Suppressor macrophage treated with lipopolysaccharide for 4 hours (primary cell): ENCODE measurements at places on chromosomes 2 and 18.

DNA sequence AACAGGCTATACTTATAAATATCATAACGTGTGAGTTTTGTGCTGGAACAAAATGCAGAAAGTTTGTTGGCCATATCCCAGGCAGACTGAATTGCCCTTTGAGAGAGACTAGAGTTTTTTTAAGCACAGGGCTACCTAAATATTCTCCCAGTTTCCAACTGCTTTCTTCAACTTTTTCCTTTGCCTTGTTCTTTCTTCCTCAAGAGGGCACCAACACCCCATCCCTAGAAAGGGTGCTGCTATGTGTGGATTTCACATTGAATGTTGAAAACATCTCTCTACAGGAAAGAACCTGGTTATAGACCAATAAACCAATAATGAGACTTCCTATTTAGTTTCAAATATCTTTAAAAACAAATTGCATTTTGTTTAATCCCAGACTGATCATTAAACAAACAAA is 87.9 kb downstream of the ICOS start:
- DNase-seq = peak; percentile 28

DNA sequence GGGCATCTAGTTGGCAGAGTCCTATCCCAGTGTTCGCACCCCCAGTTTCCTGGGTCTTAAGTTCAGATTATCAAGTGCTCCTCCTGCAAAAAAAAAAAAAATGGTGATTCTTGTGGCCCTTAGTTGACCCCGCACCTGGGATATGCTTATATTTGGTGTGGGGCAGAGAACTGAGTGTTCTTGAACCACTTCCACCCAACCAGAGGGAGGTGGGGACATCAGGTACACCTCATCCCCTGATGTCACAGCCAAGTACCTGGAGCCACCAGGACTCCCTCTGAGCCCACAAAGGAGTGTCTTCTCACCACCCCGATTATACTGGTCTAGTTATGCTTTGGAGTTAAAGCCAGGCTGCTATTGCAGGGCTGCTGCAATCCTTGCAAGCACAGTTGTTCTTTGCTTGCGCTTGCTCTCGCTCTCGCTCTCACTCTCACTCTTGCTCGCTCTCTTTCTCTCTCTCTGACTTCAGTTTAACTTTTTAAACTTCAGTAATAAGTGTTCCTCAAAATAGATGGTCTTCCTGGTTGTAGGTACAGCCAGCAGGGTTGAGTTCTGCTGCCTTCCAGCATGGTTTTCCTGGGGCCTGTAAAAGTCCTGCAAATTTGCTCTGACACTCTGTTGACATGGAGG is 265.7 kb downstream of the NEDD4L start:
- DNase-seq = no peak

DNA sequence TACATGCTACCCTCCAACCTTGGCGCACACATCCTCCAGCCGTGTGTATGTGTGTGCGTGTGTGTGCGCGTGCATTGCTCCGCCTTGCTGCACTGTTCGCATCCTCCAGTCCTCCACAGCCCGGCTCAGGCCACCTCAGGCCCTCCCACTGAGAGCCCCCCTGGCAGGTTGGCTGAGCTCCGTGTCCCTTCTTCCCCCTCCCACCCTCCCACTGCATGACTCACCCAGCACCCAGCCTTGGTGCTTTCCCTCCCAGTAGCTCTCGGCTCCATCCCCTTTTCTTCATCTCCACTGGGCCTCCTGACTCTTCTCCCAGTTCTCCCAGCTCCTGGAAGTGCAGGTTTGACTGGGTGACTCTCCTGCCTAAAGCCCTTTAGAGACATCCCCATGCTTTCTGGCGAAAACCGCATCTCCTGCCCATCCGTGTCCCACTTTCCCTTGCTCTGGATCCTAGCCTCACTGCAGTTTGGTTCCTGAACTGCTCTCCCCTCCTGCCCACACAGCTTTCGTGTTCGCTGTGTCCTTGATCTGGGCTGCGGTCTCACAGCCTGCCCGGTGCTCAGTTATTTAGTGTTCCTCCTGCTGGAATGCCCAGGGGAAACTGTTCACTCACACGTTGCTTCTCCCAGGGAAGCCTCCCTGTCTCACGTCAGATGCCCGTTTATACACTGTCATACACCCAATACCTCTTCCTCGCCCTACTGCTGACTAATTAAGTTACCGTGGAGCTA is 4.9 kb downstream of the TMEM177 start:
- no peak for DNase-seq

DNA sequence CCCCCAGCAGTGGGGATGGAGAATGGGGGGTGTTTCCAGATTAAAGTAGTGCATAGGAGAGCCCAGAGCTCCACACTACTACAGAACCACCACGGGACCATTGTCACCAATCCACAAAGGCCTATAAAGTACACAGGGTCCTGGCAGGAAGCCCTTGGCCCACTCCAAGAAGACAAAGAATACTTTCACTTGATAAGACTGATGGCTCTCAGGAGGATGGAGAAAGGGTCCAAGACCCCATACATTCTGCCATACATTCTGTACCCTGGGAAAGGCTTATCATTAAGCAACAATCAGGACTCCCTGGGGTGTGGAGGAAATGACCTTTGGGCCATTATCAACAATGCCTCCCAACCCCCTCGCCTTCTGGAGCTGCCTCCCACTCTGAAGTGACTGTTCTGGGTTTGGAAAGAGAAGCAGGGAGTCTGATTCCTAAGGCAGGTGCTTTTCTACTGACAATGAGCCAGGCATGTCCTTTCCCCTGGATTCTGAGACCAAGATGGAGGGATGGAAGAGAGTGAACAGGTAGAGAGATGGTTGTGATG is 85.4 kb downstream of the XDH start:
- no peak for DNase-seq

- no peak for DNase-seq
Measured at GRCh38 chr2:152097290-152097800, 1.5 kb downstream of the CACNB4 start.

DNA sequence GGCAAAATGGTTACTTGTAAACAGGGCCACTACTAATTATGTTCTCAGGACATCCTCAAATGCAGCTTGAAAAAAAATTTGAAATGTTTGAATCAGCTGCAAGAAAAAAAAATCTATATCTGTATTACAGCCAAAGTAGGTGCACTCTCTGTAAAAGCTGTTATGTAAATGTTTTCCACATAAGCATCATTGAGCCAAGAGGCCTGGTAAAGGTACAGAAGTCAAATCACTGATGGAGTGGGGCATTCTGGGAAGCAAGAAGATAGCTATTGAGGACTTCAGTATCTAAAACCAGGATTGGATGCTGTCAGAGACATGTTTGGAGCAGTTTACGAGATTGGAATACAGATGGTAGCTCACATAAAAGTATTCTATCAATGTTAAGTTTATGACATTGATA is 80.3 kb downstream of the MAPRE2 start:
- no peak for DNase-seq

DNA sequence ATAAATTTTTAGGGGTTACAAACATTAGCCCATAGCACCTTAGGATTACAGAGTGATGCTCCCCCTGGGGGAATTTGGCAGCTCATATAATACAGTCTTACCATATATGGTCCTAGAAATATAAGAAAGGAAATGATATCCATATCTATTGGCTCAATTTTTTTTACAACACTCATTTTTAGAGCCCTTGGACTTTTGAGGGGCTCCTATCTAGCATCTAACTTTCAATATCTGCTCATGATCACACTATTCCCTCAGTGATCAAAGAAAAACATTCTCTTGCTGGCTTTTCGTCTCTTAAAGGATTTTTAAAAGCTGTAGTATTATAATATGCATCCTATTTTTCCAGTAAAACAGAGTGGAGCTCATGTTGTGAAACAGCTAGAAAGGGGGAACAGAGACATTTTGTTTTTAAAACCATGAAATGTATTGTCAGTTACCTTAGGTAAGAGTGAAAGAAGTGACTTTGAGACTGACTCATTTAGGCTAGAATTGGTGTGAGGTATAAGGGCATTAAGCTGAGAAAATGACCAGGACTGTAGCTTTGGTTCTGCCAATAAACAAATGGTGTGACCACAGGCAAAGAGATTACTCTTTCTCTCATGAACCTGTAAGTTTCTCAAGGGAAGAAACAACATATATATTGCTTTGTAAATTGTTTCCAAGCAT is 65.8 kb downstream of the ALPK2 start:
- no peak for DNase-seq

- DNase-seq = no peak
Measured at GRCh38 chr2:226898897-226899296, 63.0 kb downstream of the RHBDD1 start.

GRCh38 chr2:230267556-230267955 is 42.0 kb downstream of the SP140 start:
- peak; percentile 16 for DNase-seq

DNA sequence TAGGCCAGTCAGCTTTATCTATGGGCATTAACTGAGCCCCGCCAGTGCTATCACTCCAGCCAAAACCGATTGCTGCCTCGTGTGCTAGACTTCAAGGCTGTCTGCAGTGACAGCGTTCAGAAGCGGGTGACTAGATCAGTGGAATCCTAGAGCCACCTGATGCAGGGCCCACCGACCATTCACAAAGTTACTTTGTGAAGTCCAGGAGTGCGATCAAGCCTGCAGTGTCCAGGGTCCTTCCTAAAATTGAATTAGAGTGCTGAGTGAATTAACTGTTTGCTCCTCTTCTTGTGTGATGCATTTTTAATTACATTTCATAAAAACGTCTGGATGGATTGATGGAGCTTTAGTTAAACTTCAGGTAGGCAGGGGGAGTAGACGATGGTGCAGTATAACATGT is 13.9 kb downstream of the PCARE start:
- no peak for DNase-seq

DNA sequence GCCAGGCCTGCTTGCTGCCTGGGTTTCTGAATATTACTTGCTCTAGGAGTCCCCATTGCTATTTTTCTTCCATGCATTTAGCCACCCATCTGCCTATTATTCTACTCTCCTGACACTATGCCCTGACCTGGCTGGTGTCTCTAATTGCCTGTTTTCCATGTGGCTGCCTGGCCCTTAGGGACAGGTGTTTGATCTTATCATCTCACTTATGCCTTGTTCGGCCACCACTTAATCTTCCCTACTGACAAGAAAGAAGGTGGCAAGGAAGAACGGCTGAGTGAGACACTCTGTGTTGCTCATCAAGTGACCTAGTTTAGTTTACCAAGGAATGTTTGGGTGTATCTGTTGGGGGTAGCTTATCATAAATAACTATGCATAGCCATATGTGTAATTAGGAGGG is 50.4 kb upstream of the RAPH1 start:
- no peak for DNase-seq

GRCh38 chr2:216716109-216716508 is 20.8 kb upstream of the IGFBP5 start:
- no peak for DNase-seq

DNA sequence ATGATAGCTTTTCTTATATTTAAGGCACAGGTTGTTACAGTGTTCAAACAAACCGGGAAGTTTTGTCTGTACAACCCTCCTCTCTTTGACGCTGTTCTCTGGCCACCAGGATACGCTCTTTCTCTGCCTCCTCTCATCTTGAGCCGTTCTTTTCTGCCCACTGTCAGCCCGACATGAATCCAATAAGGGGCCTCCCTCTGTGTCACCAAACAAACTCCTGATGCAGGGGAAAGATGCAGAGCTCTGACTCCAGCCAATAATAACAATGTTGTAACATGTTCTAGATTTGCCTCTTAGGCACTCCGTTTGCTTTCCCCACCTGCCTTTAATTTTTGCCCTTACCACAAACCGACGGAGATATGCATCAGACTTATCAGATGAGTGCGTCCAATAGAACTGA is 449.3 kb downstream of the SLC4A3 start:
- no peak for DNase-seq

DNA sequence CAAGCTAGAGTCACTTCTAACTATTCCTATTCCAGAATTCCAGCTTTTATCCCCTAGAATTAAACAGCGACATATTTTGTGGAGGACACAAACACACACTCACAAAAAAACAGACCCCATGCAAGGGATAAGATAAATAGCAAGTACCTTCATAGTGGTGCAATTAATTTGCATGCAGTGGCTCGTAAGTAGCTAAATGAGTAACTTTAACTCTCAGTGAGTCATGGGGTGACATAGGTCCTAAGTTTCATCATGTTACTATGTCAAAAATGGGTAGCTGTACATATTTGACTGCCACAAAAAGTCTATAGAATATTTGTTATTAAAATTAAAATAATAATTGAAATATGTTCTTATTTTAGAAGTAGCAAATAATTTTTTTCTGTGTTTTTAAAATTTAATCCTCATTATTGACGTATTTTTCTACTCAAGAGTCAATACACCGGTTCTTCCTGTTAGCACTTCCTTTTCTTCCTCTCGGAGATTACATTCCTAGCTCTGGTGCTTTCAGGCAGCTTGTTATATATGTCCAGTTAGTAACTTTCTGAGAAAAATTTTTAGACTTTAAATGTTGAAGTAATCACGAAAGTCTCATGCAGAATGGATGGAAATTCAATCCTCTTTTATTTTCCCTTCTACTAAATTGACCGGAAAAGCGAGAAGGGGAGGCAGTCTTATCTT is 247.0 kb downstream of the KCNH7 start:
- no peak for DNase-seq

- DNase-seq = no peak
Measured at GRCh38 chr18:78853341-78853740, 126.3 kb upstream of the SALL3 start.

- no peak for DNase-seq
Measured at GRCh38 chr18:78918707-78919106, 60.9 kb upstream of the SALL3 start.

GRCh38 chr18:48073211-48073930 is 142.9 kb upstream of the SMAD2 start:
- no peak for DNase-seq

DNA sequence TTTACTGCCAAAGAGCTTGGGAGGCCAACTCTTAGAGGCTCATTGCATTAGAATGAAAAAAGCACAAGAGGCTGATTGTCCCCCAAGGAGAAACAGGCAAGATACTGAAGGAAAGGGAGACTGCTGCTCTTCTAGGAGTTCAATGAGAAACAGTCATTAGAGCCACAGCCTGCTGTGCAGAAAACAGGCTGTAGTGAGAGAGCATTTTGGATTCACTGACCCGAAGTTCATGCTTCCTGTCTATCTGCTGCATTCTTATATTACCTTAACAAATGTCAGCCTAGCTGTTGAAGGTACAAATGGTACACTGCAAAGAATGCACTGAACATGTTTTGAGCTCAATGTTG is 423.3 kb downstream of the SETBP1 start:
- no peak for DNase-seq
